ENCODE measurements at places on chromosomes 7 and 10.

GRCh38 chr7:80347173-80347572 lies 164.7 kb downstream of the GNAT3 start:
- DNase-seq = no peak

DNA sequence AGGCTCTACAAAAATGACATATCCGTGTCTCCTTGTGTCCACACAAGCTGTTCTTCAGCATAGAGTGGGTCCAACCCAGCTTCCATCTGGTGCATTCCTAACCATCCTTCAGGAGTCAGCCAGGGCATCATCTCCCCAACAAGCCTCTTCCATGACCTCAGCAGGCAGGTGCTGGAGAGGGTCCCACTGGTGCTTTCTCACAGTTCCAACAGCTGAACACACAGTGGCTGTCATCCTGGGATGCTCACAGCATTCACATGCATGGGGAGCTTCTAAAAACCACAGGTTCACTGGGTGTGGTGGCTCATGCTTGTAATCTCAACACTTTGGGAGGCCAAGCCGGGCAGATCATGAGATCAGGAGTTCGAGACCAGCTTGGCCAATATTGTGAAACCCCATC lies 6.4 kb upstream of the CYP3A4 start:
- DNase-seq = no peak

GRCh38 chr7:132933072-132933458 lies 148.8 kb downstream of the CHCHD3 start:
- peak; percentile 1 for DNase-seq

DNA sequence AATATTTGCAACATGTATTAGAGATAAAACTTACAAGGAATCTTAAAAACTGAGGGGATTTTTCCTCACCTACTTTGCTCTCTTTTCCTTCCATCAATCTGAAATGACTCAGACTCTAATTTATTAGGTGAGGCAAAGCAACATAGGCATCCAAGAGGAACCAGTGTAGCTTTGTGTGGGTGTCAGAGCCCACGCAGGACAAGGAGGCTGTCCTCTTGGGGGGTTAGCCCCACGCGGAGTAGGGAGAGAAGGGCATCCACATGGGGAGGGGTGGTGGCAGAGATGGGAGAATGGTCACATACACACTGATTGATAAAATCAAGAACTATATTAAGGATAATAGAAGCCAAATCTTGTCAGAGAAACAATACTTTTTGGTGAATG lies 33.8 kb upstream of the ARMS2 start:
- no peak for DNase-seq

- no peak for DNase-seq
These were observed 132.6 kb downstream of the SLC25A13 start for GRCh38 chr7:96189129-96189820.

DNA sequence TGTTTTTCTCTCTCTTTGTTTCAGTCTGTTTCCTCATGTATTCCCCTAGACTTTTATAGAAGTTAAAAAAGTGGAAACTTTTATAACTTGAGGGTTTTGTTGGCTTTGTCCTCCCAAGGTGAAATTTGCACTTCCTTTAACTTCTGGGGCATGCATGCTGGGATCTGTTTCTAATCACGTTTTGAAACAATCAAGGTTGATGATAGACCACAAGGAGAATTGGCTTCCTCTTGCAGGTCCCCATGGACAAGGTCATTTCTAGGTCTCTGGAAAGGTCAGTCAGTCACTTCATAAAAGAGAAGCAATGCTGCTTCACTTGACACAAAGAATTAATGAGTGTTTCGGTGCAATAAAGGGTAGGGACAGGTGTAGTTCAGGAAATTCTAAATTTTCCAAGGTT lies 811.8 kb upstream of the CELF2 start:
- no peak for DNase-seq

GRCh38 chr10:28623483-28623882 lies 53.8 kb upstream of the BAMBI start:
- DNase-seq = no peak

DNA sequence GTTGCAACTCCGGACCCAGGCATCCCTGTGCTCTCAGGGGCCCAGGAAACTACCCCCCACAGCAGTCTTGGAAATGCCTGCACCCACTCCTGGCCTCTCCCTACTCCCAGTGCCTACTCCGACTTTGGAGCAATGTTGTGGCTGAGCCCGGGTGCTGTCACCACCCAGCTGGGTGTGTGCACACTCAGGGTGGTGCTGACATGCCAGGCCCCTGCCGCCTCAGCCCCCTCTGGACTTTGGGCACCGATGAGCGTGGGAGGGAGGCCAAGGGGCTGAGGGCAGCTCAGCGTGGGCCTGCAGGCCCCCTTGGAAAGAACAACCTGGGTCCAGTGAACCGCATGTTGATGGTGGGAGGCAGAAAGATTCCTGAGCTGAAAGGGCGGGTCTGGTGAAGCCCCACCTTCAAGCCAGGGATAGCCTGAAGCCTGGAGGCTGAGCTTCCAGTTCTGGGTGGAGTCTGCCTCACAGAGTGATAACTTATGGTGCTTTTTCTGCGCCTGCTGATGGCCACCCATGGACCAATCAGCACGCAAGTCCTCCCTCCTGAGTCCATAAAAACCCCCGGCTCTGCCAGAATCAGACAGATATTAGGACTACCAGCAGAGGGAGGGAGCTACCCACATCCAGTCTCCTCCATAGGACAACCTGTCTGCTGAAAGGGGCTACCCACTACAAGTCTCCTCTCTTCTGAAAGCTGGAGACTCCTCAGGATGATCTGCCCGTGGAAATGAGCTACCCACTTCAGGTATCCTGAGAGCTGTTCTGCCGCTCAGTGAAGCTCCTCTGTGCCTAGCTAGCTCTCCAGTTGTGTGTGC lies 380.4 kb upstream of the SORCS1 start:
- no peak for DNase-seq

DNA sequence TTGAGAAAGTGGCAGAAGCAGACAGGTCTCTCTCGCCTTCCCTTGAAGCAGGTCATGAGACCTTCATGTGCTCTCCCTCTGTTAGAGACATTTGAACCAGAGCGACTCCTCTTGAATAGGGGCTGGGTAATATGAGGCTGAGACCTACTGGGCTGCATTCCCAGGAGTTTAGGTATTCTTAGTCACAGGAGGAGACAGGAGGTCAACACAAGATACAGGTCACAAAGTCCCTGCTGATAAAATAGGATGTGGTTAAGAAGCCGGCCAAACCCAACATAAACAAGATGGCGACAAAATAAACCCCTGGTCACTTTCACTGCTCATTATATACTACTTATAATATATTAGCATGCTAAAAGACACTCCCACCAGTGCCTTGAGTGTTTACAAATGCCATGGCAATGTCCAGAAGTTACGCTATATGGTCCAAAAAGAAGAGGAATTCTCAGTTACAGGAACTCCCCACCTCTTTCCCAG lies 43.5 kb upstream of the MSRB2 start:
- no peak for DNase-seq

- DNase-seq = no peak
These were observed 26.0 kb downstream of the EN2 start for GRCh38 chr7:155483868-155484325.

DNA sequence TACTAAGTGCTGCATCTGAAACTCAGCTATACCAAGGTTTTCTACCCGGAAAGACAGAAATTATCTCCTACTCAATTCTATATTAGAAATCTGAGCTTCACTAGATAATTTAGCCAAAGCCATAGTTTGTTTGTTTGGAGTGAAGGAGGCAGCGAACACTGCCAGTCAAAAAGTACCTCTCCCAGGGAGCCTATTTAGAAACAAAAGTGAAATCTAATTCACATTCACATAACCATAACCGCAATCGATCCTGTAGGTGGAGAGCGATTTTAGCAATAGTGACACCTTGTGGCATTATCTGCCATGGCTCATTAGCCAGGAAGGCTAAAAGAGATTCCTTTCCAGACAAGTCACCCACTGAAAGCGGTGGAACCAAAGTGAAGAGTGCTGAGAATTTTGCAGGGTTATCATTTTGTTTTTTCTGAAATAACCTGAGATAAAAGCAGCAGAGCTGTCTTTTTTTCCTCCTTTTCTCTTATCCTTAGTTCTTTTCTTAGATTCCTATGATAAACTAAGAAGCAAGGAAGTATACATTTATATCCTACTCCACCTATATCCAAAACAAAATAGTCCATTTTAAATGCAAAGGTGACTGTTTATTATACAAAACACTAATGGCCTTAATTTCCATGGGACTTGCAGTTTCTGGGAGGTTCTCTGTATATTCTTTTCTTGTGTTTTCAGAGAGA lies 83.7 kb upstream of the BET1 start:
- peak; percentile 8 for DNase-seq

DNA sequence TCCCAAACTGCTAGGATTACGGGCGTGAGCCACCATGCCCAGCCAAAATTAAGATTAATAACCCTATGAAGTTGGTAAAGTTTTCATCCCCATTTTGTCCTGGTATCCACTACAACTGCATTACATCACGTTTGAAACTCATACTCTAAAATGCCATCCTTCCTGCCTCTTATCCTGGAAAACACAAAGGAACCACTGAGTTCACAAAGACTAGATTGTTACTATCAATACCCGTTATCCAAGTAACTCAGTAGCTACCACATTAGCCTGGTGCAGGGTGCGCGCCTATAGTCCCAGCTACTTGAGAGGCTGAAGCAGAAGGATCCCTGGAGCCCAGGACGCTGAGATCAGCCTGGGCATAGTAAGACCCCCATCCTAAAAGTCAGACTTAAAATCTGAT lies 63.5 kb upstream of the ANAPC16 start:
- no peak for DNase-seq

- DNase-seq = no peak
These were observed 258.0 kb upstream of the HABP2 start for GRCh38 chr10:113294868-113295267.

DNA sequence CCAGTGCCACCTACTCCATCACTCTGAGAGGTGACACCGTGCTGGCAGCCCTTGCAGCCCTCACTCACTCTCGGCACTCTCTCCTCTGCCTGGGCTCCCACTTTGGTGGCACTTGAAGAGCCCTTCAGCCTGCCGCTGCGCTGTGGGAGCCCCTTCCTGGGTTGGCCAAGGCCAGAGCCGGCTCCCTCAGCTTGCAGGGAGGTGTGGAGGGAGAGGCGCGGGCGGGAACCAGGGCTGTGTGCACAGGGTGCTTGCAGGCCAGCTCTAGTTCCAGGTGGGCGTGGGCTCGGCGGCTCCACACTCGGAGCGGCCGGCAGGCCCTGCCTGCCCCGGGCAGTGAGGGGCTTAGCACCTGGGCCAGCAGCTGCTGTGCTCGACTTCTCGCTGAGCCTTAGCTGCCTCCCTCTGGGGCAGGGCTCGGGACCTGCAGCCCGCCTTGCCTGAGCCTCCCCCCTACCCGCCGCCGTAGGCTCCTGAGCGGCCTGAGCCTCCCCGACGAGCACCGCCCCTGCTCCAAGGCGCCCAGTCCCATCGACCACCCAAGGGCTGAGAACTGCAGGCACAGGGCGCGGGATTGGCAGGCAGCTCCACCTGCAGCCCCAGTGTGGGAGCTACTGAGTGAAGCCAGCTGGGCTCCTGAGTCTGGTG lies 48.7 kb upstream of the SLC35G1 start:
- DNase-seq = no peak

GRCh38 chr10:42989481-42989921 lies 87.4 kb upstream of the RET start:
- DNase-seq = no peak

GRCh38 chr7:42414028-42414427 lies 177.0 kb upstream of the GLI3 start:
- DNase-seq = no peak

DNA sequence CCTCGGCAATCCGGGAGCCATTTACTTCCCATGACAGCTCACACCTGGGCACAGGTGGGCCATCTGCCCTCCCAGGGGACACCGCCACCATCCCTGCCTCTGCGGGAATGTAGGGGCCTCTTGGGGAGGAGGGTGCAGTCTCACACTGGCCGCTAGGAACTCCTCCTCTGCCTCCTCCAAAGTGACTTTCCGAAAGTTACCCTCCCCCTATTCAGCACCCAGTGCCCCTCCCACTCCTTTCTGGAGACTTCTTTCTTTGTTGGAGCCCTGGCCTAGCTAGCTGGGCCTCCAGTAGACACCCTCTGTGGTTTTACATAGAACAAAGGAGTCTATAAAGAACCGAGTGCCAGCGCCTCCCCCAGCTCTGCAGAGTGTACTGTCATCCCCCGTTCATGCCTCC lies 45.8 kb upstream of the MNX1 start:
- no peak for DNase-seq

DNA sequence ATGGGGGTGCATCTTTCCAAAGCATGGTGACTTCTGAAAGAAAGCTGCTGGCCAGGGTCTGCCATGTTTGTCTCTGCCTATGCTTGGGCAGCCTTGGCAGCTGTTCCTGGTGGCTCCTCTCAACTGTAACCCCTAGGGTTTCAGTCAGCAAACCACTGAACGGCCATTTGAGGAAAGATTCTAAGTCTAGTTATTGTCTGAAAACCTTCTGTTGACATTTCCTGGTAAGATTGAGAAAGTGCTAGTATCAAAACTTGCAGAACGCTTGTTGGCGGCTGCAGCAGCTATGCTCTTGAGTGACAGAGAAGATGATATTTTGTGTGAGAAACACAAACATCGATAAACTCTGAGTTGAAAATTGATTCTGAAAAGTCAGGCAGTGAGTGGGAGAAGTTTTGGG lies 523.1 kb downstream of the LRMDA start:
- DNase-seq = no peak

DNA sequence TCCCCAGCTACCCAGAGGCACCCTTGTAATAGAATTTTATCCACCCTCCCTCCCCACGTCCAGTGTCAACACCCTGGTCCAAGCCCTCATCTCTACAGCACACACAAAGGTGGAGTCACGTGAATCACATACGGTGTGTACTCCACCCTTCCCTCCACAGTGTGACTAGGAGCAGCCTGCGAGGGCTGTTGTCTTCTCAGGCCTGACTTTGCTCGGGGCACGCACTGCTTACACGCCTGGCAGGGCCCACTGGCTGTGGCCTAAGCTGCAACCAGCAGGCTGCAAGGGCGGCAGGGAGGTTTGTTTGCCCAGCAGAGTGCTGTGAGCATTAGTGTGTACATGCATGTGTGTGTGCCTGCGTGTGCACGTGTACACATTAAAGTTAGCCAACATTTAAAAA lies 93.7 kb downstream of the COBL start:
- no peak for DNase-seq

GRCh38 chr7:36153571-36154097 lies 580 bp downstream of the EEPD1 start:
- DNase-seq = no peak

GRCh38 chr7:582931-583330 lies 63.3 kb upstream of the PDGFA start:
- no peak for DNase-seq

GRCh38 chr7:116426428-116427156 lies 72.9 kb upstream of the CAV2 start:
- peak; percentile 1 for DNase-seq

- DNase-seq = no peak
These were observed 5.9 kb downstream of the DIP2C start for GRCh38 chr10:683448-684071.

Data from stimulated activated CD8-positive, alpha-beta memory T cell treated with anti-CD3 and anti-CD28 coated beads, Interleukin-15, amount 100 ng/mL, for 48 hours (primary cell).